Stimulated activated CD4-positive, alpha-beta T cell treated with anti-CD3 and anti-CD28 coated beads, Interleukin-4, amount 100 ng/mL, for 48 hours (primary cell): ENCODE measurements at places on chromosomes 7 and 10.

DNA sequence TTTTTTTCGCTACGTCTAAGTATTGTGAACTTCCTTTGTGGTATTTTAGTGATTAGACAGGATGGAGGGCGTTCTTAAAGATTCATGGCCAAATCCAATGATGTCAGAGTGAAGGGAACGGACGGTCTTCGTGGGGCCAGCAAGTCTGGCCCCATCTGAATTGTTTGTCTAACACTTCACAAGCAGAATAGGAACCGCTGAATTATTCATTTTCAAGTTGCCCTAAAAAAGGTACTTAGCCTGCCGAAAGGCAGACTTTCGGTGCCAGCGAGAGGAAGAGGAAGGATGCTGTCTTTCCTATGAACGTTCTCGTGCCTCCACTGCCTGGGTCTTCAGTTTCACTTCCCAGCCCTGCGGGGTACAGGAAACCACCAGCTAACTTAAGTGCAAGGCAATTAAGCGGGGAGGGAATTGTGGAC lies 145.7 kb upstream of the SH2B2 start:
- DNase-seq: no peak

DNA sequence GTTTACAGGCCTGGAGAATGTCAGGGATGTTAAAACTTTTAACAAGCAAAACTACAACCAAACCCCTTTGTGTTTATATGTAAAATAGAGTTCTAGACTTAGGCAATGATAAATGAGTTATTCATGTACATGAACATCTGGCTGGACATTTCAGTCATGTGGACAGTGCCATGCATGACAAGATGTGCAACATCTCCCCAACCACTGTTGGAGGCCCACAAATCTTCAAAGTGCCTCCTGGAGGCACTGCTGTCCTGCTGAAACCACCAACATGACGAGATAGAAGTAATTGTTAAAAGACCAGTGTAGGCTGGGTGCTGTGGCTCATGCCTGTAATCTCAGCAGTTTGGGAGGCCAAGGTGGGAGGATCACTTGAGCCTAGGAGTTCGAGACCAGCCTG lies 18.4 kb downstream of the PPIA start:
- no peak for DNase-seq

GRCh38 chr10:30433306-30433729 lies 666 bp upstream of the MAP3K8 start:
- DNase-seq: peak; percentile 36

GRCh38 chr7:20799566-20800366 lies 13.1 kb upstream of the SP8 start:
- no peak for DNase-seq

DNA sequence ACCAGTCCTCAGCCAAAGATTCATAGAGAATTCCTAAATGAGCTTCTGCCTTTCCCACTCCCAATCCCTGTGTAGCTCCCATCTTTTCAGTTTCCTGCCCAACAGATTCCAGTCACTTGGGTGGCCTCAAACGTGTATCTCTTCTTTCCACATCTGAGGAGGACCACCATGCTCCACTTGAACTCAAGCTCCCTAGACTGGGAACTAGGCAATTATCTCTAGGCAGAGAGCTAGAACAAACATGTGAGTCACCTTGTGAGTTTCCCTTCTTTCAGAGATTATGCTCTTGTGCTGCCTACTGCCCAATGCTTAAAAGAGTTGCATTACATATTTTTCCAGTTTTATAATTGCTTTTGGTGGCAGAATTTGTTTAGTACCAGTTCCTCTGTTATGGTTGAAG lies 178.0 kb downstream of the MDFIC start:
- no peak for DNase-seq

- DNase-seq: no peak
Measured at GRCh38 chr10:123294886-123295285, 140.7 kb downstream of the BUB3 start.

DNA sequence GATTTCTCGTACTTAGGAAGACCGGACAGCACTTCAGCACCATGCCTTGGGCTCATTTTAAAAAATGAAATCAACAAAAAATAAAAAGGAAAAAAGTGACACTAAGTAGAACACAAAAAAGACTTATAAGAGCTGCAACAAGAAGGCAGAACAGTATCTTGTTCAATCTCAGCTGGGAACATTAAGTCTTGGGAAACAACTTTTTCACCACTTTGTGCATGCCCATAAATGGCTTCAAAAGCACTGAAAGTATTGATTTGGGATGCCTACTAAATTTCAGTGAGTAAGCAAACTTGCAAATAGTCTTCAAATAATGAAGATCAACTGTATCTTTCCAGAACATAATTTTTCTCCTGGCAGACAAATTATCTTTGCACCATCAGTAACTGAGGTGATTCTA lies 489.3 kb downstream of the NXPH1 start:
- no peak for DNase-seq

GRCh38 chr7:28458732-28459131 lies 46.4 kb downstream of the CREB5 start:
- no peak for DNase-seq

- no peak for DNase-seq
Measured at GRCh38 chr10:120392671-120393079, 64.4 kb upstream of the PLPP4 start.

GRCh38 chr7:131786204-131786603 lies 229.8 kb upstream of the PODXL start:
- DNase-seq: no peak

- DNase-seq: no peak
Measured at GRCh38 chr10:52801947-52802346, 29.4 kb upstream of the MBL2 start.

- no peak for DNase-seq
Measured at GRCh38 chr10:132624061-132624846, 86.7 kb downstream of the INPP5A start.

GRCh38 chr10:22342421-22342820 lies 2.9 kb upstream of the SPAG6 start:
- DNase-seq: no peak

DNA sequence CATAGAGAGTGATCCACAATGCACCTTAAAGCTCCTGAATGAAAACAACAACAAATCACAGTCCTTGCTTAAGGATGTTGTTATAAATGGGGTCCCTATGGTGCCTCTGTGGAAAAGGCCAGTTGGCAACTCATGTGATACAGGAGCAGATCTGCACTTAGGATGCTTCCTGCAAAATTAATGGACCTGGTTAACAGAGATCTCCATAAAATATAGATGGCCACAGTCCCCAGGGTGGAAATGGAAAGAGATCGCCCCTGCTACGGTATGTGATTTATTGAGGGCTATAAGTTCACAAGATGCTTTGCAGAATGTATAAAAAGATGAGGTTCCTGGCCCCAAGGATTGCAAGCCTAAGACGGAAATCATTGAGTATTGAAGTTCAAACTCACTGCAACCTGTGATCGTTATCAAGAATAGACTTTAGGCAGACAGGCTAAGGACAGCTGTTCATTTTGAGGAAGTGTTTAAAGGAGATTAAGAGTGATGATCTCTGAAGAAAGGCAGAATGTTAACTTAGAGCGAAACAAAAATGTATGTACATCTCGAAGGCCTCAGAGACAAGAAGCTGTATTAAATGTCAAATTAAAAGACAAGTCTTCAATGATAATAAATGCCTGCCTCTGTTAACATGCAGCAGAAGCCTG lies 174.1 kb upstream of the PLPP4 start:
- DNase-seq: no peak

DNA sequence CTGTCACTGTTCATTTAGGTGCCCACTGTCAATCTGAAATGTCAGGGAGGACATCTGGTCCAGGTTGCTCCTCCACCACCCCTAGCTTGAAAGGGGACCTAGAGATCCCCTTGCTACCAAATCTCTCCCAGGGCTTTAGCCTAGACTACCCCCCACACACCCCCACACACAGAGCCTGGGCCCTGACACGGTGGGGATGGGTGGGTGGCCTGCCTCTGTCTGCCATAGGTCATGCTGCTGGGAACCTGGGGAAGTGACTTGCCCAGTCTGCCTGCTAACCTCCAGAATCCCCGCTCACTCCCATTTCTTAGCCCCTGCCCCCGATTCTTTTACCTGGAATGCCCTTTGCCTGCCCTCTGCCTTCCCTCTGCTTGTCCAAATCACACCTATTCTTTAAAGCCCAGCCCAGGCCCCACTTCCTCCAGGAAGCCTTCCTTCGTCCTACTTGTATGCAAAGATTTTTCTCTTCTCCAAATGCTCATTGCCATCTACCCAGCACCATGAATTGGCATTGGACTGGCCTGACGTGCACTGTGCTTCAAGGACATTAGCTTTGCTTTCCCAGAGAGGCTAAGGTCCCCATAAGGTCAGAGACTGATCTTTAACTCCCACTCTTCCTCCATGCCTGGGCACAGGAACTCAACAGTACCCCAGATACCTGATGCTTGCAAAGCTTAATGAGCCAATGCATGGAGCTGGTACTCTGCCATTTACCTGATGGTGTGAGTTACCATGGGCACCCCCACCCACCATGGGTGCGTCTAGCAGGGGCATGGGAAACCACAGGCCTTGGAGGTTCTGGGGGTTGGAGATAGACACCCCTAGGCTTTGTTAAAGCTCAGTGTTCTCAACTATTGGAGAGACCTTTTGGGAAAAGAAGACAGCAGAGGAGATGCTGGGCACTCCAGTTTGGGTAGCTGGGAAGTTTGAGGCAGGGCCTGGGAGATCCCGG lies 2.0 kb upstream of the SMARCD3 start:
- no peak for DNase-seq

- no peak for DNase-seq
Measured at GRCh38 chr7:149866139-149866778, 7.5 kb upstream of the ATP6V0E2 start.

DNA sequence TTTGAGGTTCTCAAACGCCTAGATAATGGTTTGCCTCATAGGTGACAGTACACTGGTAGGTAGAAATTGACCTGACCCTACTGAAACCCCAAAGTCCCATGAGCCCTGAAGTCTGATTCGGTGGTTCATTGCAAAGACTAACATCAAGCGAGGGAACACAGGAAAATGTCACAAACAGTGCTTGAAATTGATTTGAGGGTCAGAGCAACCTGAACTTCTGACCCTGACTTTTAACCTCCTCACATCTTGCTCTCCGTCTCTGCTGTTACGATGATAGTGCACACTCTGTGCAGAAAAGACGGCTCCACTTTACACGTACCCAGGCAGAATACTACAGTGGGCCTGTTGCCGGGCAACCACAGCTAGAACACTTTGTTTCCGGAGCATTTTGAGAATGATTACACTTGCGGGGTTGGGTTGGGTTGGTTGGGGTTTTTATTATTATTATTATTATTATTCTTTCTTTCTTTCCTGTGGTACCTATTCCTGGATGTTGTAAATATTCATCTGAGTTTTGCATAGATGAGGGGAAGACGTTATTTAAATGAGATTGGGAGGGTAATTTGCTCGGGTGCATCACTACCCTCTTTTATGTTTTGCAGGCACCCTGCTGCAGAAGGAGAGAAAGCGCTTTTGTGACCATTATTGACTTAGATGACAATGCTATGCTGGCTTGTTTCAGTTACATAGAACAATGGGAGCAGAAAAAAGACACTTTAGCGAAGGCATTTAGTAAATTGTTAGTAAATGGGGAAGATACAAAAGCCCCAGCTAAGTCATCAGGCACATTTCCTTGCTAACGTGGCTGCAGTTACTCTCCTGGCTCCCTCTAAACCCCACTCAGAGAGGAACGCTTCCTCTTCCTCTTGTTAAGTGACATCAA lies 438.1 kb upstream of the NRP1 start:
- DNase-seq: no peak

DNA sequence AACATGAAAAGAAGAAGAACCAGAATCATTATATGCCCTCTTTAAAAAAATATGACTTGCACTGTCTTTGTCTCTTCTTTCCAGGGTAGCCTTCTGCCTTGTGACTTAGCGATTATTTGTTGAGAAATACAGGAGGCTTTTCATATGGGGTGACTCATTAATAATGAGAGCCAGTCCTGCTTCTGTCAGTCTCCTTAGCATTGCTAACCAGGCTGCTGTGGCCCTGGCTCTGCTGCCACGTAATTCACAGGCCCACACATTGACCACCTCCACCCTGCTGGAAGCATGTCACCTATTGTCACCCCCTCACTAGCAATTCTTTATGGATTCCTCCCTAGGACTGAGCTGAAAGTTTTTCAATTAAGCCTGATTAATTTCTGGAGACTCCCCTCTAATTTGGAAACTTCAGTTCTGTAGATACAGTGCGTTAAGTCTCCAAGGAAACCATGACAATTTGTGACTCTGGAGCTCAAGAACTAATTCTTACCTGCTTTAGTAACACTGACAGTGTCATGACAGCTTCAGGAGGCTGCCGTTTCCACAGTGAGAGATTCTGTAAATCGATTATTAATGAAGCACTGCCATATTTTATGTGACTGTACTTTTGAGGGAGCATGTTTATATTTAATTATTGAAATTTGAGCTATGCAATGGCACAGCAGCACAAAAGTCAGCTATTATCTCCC lies 267.9 kb upstream of the SP8 start:
- DNase-seq: no peak

DNA sequence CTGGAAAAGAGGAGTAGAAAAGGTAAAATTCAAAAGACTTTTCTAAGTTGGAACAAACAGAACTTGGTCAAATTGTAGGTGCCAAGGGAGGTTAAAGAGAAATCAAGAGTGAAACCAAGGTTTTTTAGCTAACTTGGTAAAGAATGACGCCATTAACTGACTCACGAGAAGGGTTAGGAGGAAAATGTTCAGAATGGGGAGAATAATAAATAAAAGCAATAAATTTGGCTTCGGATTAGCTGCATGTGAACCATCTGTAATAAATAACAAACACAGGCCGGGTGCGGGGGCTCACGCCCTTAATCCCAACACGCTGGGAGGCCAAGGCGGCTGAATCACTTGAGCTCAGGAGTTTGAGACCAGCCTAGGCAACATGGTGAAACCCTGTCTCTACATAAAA lies 71.9 kb upstream of the SRRM3 start:
- DNase-seq: no peak

GRCh38 chr7:85135977-85136376 lies 50.9 kb downstream of the SEMA3D start:
- DNase-seq: no peak

- DNase-seq: no peak
Measured at GRCh38 chr7:2170576-2171521, 61.9 kb downstream of the MAD1L1 start.

DNA sequence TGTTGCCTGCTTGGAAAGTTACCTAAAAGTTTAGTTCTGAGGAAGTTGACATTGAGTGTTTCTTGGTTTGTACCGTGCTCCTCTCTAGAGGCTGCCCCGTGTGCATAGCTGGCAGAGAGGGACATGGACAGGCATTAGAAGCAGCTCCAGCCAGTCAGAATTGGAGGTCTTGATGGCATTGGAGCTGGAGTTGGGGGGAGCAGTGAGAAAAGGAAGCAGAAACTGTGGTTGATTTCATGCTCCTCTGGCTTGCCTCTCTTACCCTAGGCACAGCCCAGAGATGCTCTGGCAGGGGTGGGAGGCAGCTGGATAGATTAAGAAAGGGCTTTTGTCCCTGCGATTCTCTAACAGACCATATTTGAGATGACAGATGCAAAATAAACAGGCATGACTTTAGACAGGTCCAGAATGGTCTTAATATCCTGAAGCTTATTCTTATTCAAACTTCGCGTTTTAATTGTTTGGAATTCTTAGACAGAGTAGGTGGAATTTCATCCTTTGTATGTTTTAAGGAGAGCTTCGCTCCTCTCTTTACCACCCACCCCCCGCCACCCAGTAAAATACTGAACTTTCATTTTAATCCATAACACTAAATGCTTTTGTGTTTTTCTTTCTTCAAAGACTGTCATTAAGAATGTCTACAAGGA lies 73.5 kb upstream of the GLCCI1 start:
- DNase-seq: no peak
